ENCODE measurements at places on chromosomes 6 and 20.

- DNase-seq = no peak
These were observed 256.5 kb upstream of the RIN2 start for GRCh38 chr20:19501476-19502115.

- no peak for DNase-seq
These were observed 86.9 kb downstream of the PLEKHG1 start for GRCh38 chr6:150686566-150686965.

DNA sequence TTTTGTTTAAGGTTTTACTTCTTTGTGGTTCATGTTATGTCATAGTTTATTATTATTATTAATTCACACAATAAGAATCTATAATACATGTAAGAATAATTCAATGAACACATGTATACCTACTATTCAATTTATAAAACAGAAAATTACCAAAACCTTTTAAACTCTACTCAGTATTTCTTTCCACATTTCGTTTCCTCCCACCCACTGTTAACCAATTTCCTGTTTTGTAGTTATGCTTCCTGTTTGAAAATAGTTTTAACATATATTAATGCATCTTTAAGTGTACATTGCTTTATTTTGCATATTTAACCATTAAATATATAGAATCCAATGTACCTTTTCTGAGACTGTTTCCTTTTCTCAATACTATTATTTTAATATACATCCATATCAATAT lies 397.9 kb upstream of the SPTLC3 start:
- DNase-seq = no peak

- DNase-seq = peak; percentile 21
These were observed 106.3 kb downstream of the PERP start for GRCh38 chr6:138000941-138001340.

DNA sequence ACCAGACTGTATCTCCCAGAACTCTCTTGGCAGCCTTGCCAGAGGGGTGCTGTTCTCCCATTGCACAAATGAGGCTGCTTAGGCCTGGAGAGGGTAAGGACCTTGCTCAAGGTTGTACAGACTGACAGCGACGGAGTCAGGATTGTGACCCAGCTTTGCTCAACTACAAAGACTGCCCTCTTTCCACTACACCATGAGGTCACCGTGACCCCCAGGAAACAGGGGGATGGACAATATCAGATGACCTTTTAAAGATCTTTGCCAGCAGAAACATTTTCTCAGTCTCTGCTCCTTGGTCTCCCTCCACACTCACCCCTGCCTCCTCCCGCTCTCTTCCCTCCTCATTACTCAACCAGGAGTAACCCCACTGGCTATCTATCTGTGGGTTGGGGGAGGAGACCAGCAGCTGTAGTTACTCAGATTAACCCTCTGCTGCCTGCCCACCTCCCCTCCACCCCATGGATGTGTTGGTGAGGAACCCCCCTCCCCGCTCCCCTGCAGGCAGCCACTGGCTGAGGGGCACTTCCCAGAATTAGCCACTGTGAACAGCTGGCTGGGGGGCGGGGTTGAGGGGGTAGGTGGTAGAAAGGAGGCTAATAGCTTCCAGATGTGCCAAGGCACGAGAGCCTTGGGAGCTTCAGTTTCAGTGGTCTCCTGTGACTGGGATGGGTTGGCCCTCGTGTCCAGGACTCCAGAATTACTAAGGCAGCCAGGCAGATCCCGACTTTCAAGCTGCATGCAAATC lies 26.9 kb upstream of the MRPS18A start:
- no peak for DNase-seq

DNA sequence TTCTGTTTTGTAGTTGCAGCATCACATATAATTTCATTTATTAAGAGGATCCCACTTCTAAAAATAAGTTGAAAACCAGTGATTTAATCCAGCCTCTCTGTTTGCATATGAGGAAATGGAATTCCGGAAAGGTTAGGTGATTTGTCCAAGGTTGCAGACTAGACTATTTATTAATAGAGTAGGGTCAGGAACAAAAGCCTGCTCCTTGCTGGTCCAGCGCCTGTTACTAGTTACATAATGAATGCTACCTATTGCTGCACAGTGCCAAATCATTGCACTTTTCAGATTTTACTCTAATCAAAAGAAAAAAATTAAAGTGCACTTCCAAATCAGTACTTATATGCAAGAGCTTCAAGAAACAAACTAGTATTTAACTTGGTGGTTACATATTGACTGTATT lies 238.6 kb downstream of the ESR1 start:
- no peak for DNase-seq

GRCh38 chr6:113707194-113707593 lies 150.0 kb upstream of the MARCKS start:
- DNase-seq = no peak

- DNase-seq = peak; percentile 27
These were observed 6.5 kb downstream of the PIM1 start for GRCh38 chr6:37176268-37177076.

DNA sequence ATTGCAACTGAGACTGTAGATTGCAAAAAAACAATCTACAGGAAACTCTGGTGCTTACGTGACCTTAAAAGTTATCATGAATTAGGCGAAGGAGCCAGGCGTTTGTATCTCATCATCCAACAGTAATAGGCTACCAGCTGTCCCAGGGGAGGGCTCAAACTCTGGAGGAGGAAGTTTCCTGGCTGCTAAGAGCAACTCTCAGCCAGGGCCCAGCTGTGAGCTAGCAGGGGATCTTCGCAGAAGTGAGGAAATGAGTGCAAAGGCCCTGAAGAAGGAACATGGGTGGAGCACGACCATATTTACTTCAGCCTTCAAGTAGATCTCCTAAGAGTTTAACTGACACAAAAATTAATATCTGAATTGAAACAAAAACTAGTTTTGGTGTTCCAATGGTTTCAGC lies 686.9 kb upstream of the MAP3K7 start:
- DNase-seq = no peak

DNA sequence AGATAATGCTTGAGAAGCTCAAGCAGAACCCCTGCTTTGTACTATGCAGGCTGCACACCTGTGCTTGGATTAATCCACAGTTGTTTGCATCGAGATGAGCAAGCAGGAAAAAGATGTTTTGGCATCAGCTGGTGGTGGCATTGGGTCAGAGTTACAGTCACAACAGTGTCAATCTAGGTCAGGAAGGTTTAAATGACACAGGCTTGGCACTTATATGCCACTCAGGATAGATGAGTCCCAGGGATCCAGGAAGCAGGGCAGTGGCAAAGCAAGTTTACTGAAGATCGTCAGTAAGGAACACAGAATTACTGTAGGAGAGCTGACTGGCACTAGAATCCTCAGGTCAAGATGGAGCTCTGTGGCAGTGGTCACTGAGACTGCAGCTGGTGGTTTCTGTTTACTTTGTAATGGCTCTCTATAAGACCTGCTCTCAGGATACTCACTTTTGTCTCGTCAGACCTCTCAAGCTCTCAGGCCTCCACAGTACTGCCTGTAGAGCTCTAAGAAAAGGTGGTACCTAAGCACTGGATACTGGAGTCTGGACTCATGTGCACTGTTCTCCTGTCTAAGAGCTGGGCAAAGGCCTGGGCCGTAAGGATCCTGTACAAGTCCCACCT lies 110.1 kb upstream of the HS3ST5 start:
- DNase-seq = no peak

DNA sequence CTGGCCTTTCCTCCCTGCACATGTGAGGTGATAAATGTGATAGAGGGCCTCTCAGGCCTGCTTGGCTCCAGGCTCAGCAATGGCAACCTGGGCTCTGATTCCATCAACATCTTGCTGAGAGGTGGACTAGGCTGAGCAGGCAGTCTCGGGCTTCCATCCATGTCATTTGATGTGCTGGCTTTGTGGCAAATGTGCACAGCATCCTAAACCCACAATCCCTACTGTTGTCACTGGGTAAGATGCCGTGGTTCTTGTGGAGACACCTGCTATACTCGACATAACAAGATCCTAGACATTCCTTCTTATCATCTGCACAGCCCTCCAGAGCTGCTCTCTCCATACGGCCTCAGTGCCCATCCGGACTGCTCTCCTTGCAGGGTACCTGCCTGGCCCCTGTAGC lies 2.8 kb upstream of the ZCCHC3 start:
- DNase-seq = no peak

GRCh38 chr6:55825402-55826051 lies 49.9 kb downstream of the BMP5 start:
- no peak for DNase-seq

DNA sequence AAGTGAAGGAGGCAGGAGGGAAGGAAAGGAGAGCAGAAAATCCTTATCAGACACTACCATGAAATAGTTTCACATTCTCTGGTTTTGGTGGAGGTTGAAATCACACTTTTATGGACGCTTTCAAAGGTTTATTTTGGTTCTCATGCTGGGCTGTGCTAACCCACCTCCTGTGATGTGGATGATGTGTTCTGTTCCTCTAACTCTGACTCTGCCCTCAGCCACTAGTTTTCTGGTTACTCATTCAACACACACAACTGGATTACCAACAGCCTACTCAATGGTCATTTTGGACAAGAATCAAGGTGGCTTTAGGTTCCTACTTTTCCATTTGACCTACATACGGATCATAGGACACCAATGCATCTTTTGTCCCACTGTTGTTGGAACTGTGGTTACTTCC lies 522.1 kb upstream of the BTBD3 start:
- no peak for DNase-seq

DNA sequence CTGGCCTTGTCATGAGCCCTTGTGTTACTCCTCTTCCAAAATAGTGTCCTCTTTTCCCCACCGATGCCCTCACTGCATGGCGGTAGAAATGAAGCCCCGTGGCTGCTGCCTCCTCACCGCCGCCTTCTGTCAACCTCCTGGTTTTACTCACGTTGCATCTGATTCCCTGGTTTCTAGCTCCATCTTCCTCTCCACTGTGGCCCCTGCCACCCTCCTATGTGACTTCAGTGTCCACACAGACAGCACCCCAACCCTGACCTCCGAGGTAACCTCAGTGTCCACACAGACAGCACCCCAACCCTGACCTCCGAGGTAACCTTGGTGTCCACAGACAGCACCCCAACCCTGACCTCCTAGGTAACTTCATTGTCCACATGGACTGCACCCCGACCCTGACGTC lies 122.8 kb upstream of the THBS2 start:
- DNase-seq = no peak

DNA sequence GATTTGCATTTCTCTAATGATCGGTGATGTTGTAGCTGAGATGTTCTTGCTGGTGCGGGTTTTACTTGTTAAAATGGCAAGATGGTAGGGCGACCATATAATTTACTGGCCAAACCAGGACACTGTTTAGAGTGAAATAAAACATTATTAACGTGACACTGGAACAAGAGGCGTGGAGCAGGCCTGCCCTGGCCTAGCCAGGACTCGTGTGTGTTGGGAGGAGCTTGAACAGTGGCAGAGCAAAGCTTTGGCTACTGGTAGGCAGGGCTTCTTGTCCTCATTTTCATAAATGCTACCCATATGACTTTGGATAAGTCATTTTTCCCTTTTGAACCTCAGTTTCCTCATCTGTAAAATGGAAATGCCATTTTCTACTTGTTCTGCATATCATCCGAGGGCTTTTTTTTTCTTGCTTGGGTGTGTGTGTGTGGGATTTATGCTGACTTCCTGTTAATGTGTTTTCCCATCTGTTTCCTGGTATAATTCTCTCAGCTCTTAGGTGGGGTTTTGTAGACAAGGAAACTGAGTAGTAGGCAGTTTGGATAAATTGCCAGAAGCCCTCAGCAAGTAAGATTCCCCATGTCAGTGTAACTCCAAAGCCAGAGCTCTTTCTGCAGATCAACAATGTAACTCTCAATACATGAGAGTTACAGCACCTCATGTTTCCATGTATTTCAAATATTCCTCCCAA lies 81.7 kb downstream of the TOX2 start:
- no peak for DNase-seq

DNA sequence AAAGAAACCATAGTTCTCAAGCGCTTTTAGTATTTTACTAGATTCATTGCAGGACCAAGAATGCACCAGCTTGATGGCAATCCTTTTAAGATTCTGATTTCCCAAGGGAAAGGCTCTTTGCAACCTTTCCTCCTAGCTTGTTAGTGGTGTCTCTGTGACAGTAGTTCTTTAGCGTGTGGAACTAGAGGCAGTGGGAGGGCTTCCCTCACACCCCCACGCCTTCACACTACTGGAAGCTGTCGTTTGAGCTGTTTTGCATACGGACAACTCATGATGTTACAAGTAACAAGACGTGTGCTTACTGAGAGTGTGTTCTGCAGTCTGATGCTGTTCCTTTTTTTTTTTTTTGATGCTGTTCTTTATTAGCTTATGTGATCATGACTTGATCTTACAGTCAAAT lies 34.1 kb downstream of the EYA4 start:
- DNase-seq = no peak

GRCh38 chr20:25024171-25024570 lies 31.6 kb upstream of the APMAP start:
- no peak for DNase-seq

DNA sequence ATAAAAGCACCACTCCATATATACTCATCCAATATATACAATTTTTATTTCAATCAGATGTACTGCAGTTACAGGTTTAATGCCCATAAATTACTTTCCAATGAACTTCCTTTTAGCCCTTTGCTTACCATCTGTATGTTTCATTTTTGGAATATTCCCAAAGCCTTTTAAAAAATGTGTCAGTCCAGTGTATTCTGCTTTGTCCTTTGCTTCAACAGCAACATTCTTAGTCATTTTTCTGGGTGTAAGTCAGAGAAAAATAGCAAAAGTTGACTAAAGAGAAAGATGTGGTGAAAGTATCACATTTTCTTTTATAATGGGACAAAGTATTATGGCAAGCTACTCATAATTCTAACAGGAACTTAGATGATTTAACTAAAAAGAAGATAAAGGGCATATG lies 15.2 kb downstream of the DSE start:
- DNase-seq = peak; percentile 63

DNA sequence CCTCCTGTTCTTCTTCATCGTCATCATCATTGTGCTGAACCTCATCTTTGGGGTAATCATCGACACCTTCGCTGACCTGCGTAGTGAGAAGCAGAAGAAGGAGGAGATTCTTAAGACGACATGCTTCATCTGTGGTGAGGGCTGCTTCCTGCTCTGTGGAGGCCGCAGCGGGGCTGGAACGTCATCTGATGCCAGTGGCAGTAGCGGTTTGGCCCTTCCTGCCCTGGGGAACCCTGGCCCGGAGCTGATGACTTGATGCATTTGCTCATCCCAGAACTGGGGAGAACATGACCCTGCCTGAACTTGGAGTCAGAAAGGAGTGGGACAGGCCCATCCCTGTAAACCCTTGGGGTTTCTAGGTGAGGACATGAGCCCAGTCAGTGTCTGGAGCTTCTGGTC lies 18.7 kb downstream of the UQCC2 start:
- DNase-seq = peak; percentile 75

- no peak for DNase-seq
These were observed 25.1 kb downstream of the IL20RA start for GRCh38 chr6:137019476-137020272.

Measured in suppressor macrophage treated with lipopolysaccharide for 4 hours (primary cell).